ENCODE measurements at places on chromosomes 16 and 17. TPM values are rescaled to one million over a fixed set of nuclear protein-coding genes. Genes with fewer than 3 reads are reported as not detected.

Gene SPDYE4
- not detected for total RNA-seq

GRCh38 chr17:42180922-42181850, at the start of gene KCNH4:
KCNH4 (minus strand) TSS chr17:42181142; CDS start chr17:42180945, 197 bp downstream.
- no peak for DNase-seq

GRCh38 chr17:51683291-51683690, 422.9 kb downstream of the UTP18 start:
- DNase-seq, result no peak

- peak; percentile 63 for DNase-seq
Measured at GRCh38 chr17:17091276-17091675, 49.0 kb downstream of the MPRIP start.

- DNase-seq, result no peak
Measured at GRCh38 chr16:30395992-30396585, 869 bp downstream of the ZNF48 start.

DNA sequence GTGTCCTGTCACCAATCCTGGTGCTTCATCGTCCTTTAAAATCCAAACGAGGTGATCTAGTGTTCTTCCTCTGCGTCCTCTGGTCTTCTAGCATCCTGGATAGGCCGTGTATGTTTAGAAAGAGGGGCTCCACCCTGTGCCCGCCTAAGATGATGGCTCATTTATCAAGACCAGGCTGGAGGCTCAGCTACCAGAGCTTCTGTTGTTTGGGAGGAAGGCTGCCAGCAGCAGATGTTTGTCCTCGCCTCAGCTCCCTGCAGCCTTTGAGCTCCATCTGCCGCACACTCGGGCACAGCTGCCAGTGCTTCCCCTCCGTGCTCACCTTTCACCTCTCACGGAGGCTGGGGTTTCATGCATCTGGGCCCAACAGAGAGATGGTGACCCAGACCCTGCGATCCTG, 954.7 kb upstream of the RBFOX1 start:
- no peak for DNase-seq

DNA sequence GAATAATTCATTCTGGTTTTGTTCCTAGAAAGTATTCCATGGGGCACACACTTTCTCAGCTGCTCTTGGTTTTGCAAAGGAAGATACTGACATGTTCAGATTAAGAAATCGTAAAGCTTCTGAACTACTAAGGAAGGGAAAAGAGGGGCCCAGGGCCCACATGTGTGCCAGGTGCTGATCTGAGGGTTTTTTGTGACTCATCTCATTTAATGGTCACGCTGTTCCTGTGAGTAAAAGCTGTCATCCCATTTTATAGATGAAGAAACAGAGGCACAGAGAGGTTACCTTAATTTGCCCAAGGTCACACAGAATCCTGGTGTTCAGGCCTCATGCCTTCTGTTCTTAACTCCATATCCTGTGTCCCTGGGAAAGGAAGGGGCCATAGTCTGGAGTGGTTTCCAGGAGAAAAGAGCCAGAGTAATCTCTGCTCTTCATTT, 113.2 kb downstream of the MSI2 start:
- DNase-seq, result no peak

Gene DNAI2
- not detected for total RNA-seq

Gene C16orf92
- total RNA-seq, result not detected

Gene MYO15A
- 0.52 TPM for total RNA-seq

DNA sequence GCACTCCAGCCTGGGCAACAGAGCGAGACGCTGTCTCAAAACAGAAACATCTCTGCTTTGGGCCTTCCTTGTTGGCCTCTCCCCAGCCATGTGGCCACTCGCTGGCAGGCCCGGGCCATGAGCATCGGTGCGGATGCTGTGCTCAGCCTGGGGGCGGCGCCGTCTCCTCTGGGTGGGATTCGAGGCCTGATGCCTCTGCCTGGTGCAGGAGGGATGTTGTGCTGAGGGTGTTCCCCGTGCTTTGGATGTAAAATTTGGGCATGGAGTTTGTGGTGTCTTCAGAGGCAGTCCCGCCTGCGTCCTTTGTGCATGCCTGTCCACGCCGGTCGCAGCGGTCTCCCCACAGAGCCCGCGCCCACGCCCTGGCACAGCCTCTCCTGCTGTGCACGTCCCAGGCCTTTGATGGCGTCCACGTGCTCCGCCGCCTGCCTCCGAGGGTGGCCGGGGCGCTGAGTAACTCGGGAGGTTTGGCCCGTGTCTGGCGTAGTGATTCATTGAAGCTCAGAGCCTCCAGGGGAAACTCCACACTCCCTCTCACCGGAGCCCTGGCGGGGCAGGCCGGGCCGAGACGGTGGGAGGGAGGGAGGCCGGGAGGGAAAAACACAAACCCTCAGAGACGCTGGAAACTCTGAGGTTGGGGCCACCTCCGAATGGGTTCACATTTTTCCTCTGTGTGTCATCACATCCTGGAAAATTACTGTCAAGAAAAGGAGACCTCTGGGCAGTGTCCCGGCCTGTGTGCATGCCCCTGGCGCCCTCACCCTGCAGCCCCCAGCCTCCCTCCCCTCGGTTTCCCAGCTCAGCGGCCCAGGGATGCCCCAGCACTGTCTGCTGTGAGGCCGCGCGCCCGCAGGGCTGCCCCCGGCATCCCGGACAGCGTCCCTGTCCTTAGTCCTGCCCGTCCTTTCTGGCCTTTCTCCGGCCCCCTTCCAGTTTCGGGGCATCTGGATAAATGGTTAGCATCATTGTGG, 19.0 kb downstream of the CENPX start:
- DNase-seq, result no peak

DNA sequence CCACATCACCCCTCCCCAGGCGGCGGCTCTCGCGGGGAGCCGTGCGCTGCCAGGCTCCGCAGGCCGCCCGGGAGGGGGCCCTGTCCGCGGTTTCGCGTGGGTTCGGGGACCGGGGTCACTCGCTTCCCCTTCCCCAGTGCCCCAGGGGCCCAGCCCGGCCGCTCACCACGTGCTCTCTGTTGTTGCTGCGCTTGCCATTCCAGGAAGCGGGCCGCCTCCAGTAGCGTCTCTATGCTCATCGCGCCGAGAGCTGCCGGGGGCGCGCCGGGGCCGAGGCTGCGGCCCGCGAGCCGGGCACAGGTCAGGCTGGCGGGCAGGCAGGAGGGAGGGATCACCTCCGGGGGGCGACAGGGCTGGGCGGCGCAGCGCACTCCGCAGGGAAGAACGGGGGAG, 390 bp downstream of the MNT start:
- DNase-seq, result peak; percentile 95

DNA sequence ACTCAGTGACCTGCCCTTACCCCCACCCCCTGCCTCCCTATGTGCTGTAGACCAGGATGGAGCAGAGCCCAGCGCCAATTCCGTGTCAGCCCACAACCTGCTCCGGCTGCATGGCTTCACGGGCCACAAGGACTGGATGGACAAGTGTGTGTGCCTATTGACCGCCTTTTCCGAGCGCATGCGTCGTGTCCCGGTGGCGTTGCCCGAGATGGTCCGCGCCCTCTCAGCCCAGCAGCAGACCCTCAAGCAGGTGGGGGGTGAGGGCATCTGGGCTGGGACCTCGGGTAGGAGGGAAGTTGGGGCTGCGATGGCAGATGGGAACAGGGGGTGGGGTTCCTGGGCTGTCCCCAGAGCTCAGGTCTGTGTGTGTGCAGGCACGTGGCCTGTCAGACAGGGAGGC, 6.3 kb upstream of the CACNA1G start:
- DNase-seq, result no peak

Gene GSPT1
- total RNA-seq, result 103 TPM

- peak; percentile 6 for DNase-seq
Measured at GRCh38 chr16:89473791-89474414, 16.5 kb downstream of the ANKRD11 start.

All from chondrocyte (in vitro differentiated cells).